Activated naive CD8-positive, alpha-beta T cell treated with anti-CD3 and anti-CD28 coated beads, Interleukin-2, amount 50 U/mL, for 16 hours (primary cell): ENCODE measurements at places on chromosomes 6 and 20.

- DNase-seq, result no peak
Observed at GRCh38 chr6:132813173-132813856, 1.1 kb upstream of the RPS12 start.

GRCh38 chr20:59386809-59387208 is 86.4 kb downstream of the EDN3 start:
- no peak for DNase-seq

GRCh38 chr6:169156108-169156792 is 97.4 kb downstream of the THBS2 start:
- DNase-seq, result no peak

GRCh38 chr6:131205481-131206244 is 70.4 kb downstream of the AKAP7 start:
- DNase-seq, result no peak

DNA sequence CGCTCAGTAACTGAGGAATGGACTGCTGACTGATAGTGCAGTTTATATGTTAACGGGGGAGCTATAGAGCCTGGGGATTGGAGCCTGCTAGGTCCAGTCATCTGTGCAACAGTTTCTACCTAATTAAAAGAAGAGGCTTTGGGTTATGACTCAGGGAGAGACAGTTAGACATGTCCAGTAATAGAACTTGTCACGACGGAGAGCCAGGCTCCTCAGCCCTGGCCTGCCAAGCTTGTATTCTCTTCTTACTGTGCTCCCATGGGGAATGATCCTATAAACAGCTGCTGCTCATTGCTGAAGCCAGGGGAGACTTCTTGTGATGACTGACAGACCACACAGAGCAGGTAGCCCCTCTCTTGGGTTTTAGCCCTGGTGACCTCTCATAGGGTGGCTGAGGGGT is 69.3 kb downstream of the SYNJ2 start:
- DNase-seq, result no peak

DNA sequence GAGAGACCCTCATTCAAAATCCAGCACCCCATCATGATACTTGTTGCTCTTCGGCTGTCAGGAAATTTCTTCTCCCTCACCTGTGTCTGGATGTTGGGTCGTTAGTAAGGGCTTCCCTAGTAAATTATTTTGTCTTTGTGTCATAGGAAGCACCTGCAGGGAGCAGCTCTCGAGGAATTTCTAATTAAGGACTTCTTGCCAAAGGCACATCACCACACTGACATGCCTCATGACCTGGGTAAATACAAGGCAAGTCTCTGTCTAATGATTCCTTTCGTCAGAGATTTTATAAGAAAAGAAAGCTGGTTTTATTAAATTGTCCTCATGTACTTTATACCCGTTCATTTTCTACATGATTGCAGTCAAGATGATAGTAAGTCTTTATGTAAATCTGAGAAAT is at the start of gene NOX3:
NOX3 (minus strand) TSS at position 74 of the 400 bp plus-strand sequence; CDS start at position 35, 39 bp downstream.
- no peak for DNase-seq

- DNase-seq, result peak; percentile 45
Observed at GRCh38 chr6:33199687-33200218, 712 bp downstream of the RXRB start.

DNA sequence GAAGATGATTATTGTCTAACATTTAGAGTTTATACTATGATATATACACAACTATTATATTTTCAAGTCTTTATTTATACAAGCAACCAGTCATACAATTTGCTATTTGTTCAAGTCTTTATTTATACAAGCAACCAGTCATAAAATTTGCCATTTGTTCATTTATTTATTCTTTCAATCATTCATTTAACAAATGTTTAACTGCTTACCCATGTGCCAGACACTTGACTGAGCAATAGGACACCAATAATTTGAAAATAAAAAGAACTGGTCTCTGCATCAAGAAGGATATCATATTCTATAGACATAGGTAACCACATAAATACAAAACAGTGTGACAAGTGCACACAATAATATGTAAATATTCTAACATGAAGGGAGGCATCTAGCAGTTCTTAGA is 20.3 kb downstream of the GRIK2 start:
- DNase-seq, result no peak

- no peak for DNase-seq
Observed at GRCh38 chr6:16019462-16019861, 109.4 kb upstream of the MYLIP start.

DNA sequence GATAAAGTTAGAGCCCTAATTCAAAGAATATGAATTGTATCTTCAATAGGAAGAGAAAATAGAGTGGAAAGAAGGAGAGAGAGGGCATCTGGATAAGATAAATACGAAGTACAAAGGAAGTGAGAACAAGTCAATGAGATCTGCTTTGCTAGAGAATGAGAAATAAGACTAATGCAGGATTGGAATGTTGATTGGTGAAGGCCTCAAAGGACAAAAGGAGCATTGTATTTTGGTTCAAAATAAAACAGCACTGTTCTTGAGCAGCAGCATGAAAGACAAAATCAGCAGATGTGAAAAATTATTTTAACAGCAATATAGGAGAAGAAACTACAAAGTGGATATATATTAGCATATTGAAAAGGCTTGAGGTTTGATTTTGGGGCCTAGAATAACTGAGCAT is 5.1 kb upstream of the TMEM244 start:
- DNase-seq, result no peak

DNA sequence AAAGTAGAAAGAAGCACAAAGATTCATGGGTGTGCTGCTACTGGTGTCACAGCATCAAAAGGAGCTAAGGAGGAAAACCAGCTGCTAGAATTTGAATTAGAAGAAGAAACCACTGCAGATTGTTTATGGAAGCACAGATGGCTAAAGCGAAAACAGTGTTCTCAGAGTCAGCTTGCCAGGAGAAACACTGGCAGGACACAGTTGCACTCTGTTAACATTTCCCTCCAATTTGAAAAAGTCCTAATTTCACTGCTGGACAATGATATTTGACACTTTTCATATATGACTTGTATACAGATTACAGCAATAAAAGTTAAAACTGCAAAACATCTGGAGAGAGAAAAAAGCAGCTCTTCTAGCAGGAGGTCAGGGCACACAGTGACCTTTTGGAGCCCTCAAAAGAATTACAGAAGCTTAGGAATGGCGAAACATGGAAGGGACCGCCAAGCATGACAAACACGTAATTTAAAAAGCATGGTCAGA is 314.5 kb downstream of the COL12A1 start:
- no peak for DNase-seq

DNA sequence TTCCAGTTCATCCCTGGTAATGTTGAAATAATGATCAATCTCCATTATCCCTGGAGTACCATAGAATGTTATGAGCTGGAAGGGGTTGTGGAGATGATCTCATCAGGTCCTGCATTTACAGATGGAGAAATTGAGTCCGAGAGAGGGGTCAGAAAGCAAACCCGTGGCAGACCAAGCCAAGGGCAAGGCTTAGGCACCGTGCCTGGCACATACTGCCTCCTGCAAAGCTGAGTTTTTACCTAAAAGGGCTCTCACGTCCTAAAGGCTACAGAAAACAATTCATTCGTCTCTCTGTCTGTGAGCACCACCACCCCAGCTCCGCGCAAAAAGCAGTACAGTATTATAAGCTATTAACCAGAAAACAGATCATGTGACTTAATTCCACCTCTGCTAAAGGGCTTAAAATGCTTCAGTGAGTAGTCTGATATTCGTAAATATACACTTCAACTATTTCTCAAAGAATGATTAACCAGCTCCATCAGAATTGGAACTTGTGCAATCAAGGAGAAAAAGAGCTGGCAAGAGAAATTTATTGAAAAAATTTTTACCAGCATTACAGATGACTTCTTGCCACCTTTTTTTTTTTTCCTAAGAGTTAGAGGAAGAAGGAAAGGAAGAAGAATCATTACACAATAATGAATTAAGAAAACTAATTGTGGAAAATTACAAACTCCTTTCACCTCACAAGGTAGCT is 3.4 kb upstream of the PARD6B start:
- no peak for DNase-seq

GRCh38 chr6:131982740-131983259 is 31.6 kb upstream of the CCN2 start:
- no peak for DNase-seq

- DNase-seq, result no peak
Observed at GRCh38 chr6:111291336-111292259, 191.4 kb downstream of the REV3L start.

- DNase-seq, result no peak
Observed at GRCh38 chr6:2939315-2940009, 31.9 kb downstream of the SERPINB6 start.

DNA sequence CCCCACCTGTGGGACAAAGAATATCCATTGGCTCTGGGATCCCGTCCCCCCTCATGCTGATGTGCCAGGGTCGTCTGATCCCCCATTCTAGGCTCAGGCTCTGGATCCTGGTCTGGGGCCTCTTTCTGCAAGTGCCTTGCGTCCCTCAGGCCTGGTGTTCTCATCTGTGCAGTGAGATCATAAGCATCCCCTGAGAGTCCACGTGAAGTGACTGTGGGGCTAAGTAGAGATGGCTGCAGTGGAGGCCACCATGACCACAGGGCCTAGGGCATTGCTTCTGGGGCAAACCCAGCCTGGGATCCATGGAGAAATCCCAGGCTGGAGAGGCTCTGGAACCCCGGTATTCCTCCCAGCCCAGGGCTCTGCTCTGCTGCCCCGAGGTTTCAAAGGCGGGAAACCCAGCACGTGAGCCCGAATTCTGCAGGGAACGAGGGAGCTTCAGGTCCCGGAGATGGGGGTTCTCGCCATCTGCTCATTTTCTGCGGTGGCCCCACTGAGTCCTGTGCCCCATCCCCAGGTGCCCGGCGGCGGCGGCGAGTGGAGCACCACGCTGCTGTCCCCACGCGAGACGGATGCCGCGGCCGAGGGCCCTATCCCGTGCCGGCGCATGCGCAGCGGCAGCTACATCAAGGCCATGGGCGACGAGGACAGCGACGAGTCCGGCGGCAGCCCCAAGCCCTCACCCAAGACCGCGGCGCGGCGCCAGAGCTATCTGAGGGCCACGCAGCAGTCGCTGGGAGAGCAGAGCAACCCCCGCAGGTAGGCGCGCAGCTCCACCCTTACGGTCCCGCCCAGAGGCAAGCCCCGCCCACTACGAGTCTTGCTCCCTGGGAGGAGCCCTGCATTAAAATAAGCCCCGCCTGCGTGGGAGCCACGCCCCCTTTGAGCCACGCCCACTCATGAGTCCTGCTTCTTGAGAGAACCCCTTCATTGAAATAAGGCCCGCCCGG is 105.5 kb upstream of the MYL9 start:
- peak; percentile 73 for DNase-seq

GRCh38 chr6:129153257-129153656 is 270.3 kb downstream of the LAMA2 start:
- DNase-seq, result no peak

- peak; percentile 16 for DNase-seq
Observed at GRCh38 chr6:127855542-127856159, 45.2 kb downstream of the THEMIS start.

- no peak for DNase-seq
Observed at GRCh38 chr6:6863970-6864639, 243.7 kb upstream of the RREB1 start.

GRCh38 chr6:151609146-151609902 is 115.5 kb downstream of the CCDC170 start:
- DNase-seq, result no peak

GRCh38 chr6:37125774-37126492 is 44.0 kb upstream of the PIM1 start:
- no peak for DNase-seq

- no peak for DNase-seq
Observed at GRCh38 chr6:110399219-110400071, 15.9 kb downstream of the DDO start.

- DNase-seq, result no peak
Observed at GRCh38 chr20:35893942-35894341, 60.4 kb downstream of the SCAND1 start.

GRCh38 chr6:30759575-30760239 is 15.4 kb upstream of the IER3 start:
- no peak for DNase-seq

GRCh38 chr6:97136626-97137358 is 146.2 kb downstream of the MMS22L start:
- no peak for DNase-seq

- DNase-seq, result no peak
Observed at GRCh38 chr6:137171824-137172733, 1.4 kb downstream of the IL22RA2 start.

- DNase-seq, result no peak
Observed at GRCh38 chr20:25025091-25025861, 32.7 kb downstream of the ACSS1 start.

DNA sequence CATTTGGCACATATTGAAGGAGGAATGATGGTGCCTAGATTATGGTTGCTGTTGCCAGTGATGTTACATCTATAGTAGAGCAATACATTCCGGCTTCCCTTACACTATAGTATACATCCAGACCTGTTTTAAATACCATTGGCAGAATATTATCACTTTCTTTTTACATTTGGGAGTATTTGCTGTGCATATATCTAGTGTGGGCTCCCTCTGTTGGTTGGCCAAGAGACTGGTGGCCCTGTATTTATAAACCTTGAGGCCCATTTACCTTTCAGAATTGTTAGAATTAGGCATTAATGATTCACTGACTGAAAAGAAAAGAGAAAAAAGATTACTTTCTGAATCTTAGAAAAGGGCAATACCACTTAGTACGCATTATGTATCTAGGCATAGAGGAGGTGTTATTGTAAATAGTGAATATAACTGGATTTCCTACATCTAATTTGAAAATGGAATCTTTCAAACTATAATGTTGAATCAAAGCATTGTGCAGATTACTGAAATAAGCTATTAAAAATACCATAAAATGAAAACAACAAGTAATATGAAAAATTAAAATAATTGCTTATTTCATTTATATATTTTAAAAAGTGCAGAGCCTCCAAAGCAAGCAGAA is 628.8 kb upstream of the MAN1A1 start:
- no peak for DNase-seq

- DNase-seq, result no peak
Observed at GRCh38 chr20:51496964-51497363, 45.6 kb downstream of the NFATC2 start.

- DNase-seq, result no peak
Observed at GRCh38 chr6:139364302-139364981, 10.0 kb downstream of the CITED2 start.

DNA sequence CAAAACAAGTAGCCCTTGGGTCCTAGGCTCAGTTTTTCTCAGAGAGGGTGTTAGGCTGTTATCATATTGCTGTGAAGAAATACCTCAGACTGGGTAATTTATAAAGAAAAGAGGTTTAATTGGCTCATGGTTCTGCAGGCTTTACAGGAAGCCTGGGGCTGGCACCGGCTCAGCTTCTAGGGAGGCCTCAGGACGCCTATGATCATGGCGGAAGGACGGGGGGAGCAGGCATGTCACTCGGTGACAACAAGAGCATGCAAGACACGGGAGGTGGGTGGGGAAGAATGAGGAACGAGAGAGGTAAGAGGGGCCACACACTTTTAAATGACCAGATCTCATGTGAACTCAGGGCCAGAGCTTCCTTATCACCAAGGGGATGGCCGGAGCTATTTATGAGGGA is 26.9 kb downstream of the CDH26 start:
- DNase-seq, result no peak

- no peak for DNase-seq
Observed at GRCh38 chr6:119355157-119355556, 5.6 kb upstream of the MAN1A1 start.

DNA sequence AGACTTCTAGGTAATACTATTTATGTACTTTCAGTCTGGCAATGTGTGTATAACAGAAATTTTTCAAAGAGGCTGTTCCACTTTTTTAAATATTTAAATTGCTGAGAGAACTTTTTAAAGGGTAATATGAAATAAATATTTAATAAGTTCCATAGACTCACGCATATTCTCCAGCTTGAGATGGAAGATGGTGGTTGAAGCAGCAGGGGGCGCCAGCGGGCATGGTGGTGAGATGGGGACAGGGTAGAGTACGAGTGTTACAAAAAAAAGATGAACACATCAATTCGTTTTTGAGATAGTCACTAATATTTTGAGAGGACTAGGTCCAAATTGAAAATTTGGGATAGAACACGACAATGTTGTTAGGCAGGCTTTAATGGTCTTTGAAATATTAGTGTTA is 68.4 kb downstream of the RSPO3 start:
- DNase-seq, result peak; percentile 11
